Calu3 (cell line): ENCODE measurements at places on chromosomes 2 and 18. TPM values are rescaled to one million over a fixed set of nuclear protein-coding genes. Genes with fewer than 3 reads are reported as not detected.

DNA sequence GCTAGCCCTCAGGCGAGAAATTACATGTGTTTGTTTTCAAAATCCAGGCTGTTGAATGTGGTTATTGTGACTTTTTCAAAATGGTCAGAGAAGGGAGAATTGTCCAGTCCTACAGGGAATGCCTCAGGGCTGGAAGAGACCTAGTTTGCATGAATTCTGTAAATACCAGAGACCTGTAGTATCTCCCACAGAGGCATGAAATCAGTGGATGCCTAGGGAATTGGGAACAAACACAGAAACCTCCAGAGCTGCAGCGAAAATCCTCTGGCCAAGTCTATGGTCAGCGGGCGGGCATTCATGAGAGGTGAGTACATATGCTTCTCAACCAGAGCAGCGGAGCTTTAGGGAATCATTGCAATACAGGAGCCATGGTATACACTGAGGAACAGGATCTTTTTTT is 1596.5 kb upstream of the NXPH2 start:
- DNase-seq, result no peak

DNA sequence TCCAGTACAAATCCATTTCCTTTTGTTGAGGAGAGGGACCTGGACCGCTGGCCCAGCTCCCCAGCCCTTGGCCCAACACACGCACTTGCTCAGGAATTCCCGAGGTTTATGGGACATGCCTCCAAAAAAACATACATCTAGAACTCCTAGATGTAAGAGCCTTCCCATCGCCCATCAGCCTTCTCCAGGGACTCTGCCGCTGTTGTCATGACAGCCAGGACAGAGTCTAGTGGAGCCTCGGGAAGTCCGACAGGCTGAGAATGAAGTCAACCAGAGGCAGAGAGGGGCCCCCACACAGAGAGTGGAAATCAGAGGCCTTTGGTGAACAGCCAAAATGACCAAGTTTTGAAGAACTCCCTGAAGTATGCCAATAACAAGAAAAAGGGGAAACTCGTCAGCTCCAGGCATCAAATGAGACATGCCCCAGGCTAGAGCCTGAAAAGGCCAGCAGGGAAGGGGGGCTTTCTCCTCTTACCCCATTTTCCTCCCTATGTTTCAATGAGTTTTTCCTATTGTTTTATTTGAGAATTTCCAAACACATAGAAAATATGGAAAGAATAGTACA is 43.2 kb upstream of the CAB39 start:
- no peak for DNase-seq

DNA sequence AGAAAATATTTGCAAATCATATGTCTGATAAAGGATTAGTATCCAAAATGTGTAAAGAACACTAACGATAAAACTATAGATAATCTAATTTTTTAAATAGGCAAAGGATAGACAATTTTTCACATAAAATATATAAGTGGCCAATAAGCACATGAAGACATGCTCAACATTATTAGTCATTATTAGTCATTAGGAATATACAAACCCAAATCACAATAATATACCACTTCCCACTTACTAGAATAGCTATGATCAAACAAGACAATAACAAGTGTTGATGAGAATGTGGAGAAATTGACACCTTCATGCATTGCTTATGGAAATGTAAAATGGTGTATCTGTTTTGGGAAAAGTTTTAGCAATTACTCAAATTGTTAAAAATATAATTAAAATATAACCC is 12.6 kb upstream of the MAP2 start:
- no peak for DNase-seq

- no peak for DNase-seq
Measured at GRCh38 chr2:30410217-30410616, 36.8 kb upstream of the LCLAT1 start.

SLC14A1 gene
- total RNA-seq, result not detected in 2 replicates

DNA sequence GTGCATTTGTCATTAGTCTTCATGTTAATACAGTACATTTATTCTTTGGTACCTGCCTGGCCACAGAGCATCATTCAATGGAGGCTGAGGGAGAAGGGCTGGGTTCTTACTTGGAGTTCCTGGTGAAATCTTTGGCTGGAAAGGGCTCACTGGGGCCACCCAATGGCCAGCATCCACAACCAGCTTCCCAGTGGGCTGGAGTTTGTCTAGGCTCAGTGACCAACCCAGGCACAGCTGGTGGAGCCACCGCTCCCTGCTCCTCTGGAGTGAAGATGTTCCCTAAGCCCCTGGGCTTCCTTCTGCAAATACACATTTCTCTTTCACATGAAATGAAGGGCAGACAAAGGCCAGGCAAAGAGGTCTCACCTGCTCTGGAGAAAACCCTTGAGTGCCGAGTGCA is 34.4 kb downstream of the EHD3 start:
- DNase-seq, result no peak

DNA sequence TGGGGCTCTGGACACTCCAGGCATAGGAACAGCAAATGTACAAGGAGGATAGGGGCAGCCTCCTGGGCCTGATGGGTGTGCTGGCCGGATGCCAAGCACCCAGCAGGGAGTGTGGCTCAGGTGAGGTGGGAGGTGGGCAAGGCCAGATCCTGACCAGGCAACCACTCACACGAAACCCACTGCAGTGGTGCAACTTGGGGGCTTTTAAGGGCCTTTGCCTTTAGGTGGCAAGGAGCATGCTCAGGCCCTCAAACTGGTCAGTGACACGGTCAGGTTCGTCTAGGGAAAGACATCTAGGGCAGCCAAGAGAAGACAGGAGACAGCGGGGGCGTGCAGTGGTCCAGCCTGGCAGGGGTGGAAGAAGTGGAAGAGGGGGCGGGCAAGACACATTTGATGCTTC is 18.4 kb upstream of the TEX51 start:
- no peak for DNase-seq

- DNase-seq, result no peak
Measured at GRCh38 chr18:55283309-55283708, 304.7 kb downstream of the TCF4 start.

DNA sequence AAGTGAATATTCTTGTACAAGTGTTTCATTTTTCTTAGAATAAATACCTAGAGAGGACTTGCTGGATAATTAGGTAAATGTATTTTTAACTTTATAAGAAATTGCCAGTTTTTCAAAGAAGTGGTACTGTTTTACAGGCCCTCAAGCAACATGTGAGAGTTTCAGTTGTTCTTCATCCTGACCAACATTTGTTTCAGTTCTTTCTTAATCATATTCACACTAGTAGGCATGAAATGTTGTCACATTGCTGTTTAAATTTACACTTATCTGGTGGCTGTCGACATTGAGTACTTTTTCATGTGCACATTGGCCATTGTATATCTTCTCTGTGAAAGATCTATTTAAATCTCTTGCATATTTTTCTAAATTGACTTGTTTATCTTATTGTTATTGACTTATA is 178.1 kb downstream of the ACOXL start:
- DNase-seq, result no peak

GRCh38 chr18:69974365-69974764 is 26.7 kb upstream of the CD226 start:
- no peak for DNase-seq

- no peak for DNase-seq
Measured at GRCh38 chr2:159817283-159817682, 19.3 kb upstream of the CD302 start.

RNU2-63P gene
- total RNA-seq, result not detected in 2 replicates

DNA sequence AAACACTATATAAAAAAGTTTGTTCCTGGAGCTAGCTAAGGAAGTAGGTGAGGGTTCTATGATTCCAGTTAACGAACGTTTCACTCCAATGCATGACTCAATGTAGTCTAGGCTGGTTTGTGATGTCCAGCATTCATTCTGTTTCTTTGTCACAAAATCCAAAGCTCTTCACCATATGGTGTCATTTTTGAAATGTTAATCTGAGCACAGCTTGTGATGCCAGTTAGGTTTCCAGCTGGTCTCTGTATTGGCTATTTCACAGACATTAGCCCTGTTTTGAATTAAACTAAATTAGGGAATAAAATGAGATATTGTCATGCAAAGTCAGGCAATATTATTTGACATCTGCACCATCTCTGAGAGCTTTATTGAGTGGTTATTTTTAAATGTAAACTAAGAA is 159.4 kb downstream of the RBM43 start:
- DNase-seq, result no peak

GRCh38 chr2:97761192-97761591 is 47.8 kb downstream of the ZAP70 start:
- DNase-seq, result no peak

DNA sequence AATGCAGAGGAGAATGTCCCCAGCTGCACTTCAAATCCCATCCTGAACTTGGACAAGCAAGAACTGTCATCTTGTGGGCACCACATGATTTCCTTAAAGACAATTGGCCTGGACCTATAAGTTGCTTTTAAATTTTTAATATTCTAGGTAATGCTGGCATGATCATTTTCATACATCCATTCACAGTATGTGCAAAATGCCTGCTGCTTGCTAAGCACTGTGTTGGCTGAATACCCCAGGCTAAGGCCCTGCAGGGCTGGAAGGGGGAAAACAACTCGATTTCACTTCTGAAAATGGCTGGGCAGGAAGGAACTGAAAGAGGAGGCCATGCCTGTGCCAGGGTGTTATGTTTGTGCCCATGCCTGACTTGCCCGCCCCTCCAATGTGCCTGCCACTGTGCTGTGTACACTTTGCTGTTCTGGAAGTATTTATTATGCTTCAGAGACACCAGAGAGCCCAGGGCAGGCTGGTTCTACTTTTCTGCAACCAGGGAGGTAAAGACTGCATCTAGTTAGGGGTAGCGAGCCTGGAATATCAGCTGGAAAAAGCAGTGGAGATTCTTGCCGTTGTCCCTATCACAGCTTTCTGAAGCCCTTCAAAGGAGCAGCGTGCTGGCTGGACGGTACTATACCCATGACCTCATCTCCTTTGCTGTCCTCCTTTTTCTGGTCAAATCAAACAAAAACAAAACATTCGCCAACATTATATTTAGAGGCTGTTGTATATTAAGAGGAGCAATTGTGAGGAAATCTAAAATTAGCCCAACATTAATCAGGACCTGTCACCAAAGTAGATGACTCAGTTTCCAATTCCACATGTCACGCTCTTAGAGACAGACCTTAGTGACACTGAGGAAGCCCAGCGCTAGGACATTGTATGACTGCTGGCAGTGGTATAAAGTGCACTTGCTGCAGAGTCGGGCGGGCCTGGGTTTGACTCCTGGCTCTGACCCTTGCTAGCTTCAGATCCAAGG is 158.1 kb downstream of the DDX1 start:
- no peak for DNase-seq

GRCh38 chr2:230772156-230772555 is 59.5 kb downstream of the CAB39 start:
- DNase-seq, result no peak

DNA sequence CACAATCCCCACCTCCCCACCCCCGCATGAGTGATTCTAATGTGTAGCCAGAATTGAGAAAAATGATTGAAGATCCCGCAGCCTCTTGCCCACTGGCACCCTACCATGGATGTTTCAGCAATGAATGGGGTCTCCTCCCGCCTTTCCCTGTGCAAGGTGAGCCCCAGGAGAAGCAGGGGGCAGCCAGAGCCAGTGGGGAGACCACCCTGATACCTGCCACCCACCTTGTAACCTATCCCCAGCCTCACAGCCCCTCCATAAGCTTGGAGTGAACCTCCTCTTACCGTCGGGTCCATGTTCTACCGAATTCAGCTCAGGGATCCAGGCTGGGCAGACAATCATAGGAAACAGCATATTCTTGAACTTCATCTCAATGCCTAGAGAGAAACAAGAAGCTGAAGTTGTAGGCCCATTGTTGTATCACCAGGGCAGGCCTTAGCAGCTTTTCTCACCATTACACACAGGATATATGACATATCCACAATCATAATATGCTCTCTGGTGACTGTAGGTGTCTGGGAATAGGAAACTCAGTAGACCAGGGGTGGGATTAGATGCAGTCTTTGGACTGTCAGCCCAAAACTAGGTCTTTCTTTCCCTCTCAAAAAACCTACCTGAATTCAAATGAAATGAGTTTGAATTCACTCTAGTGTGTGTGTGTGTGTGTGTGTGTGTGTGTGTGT is 30.9 kb downstream of the XDH start:
- no peak for DNase-seq

- DNase-seq, result peak; percentile 67
Measured at GRCh38 chr2:69565431-69565839, 78.1 kb downstream of the AAK1 start.

DNA sequence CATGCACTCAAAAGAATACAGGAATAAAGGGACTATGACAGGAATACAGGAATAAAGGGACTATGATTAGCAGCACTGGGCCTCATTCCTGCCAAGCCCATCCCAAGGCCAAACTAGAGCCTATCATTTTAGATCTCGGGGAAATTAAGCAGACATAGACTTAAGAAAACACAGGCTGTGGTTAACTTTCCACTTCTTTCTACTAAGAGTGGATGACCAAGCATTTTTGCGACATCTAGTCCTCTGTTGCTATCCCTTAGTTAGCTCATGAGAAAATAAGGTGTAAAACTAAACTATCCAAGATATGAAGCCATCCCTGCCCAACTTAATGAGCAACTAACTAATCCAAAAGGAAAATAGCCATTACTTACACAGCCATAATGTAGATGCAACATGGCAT is 5.9 kb downstream of the LYPD1 start:
- no peak for DNase-seq

MOB4 gene
- 28.3 TPM in 2 replicates for total RNA-seq

GRCh38 chr18:77140030-77140429 is 7.4 kb upstream of the MBP start:
- DNase-seq, result no peak

DNA sequence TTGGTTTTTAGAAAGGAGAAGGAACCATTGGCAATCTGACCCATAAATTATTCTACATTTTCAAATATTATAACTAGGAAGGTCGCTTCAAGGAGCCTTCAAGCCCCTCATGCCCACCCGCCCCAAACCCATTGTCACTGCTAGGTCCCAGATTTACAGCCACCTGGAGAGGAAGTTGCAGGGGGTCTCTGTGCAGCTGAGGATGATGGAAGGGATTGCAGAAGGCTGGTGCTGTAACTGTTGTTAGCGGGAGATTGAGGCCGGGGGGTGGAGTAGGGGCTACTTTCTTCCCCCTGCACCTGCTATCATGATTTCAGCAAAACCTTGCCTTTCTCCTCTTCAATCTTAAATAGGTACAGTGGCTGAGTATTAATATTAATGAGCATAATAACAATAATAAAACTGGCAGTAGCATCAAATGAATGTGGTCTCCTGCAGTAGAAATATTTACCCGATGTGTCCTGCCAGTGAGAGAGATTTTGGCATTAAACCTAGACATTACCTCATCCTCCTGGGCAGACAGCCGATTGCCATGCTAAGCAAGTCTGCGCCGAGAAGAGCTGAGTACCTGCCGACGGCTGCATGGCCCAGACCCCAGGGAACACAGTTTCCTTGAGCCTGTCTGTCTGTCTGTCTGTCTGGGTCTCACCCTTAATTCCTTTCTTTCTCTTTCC is 225.4 kb downstream of the FAM210A start:
- peak; percentile 4 for DNase-seq

- no peak for DNase-seq
Measured at GRCh38 chr18:75530118-75530517, 102.6 kb upstream of the SMIM21 start.

DNA sequence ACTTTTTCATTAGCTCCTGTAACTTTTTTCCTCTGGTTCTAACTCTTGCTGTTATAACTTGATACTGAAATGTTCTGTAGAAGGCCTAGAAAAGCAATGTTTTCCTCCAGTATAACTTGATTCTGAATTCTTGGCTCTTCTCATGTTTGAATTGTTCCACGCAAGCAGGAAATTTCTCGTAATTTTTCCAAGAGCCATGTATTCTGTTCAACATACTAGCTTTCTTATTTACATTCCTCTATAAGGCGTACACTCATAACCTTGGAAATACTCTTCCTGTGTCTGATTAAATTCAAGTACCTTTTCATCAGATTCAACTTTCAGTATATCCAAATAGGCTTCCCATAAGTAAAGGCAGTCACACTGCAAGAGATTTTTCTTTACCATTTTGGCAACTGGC is 109.1 kb downstream of the SMAD2 start:
- no peak for DNase-seq

GRCh38 chr2:61537277-61537949 is 743 bp downstream of the XPO1 start:
- peak; percentile 22 for DNase-seq
